ENCODE measurements at places on chromosomes 13 and 19. TPM values are rescaled to one million over a fixed set of nuclear protein-coding genes. Genes with fewer than 3 reads are reported as not detected.

GRCh38 chr13:22447132-22447886 is 733.5 kb upstream of the SGCG start:
- peaks cover 6% of the 10 kb centered on the region for H3K4me1 ChIP-seq
- no peaks in the 10 kb centered on the region for H3K36me3 ChIP-seq
- no peaks in the 10 kb centered on the region for H3K27me3 ChIP-seq
- peak; percentile 36 for DNase-seq

- DNase-seq, result no peak
- no peaks in the 10 kb centered on the region for H3K4me1 ChIP-seq
- H3K36me3 ChIP-seq, result no peaks in the 10 kb centered on the region
- no peak overlapping the region for H3K4me3 ChIP-seq
- H3K27me3 ChIP-seq, result no peaks in the 10 kb centered on the region
These were observed 183.5 kb downstream of the LIG4 start for GRCh38 chr13:108031865-108032264.

Gene PTPRH
- polyA plus RNA-seq, result 6.1 TPM

GRCh38 chr19:39415111-39416046 is 2.9 kb downstream of the PLEKHG2 start:
- H3K27me3 ChIP-seq, result no peaks in the 10 kb centered on the region
- peaks cover 11% of the 10 kb centered on the region for H3K4me1 ChIP-seq
- peak overlapping the region; percentile 94 for H3K27ac ChIP-seq
- DNase-seq, result no peak
- H3K4me3 ChIP-seq, result peak overlapping the region; percentile 97

GRCh38 chr13:109146912-109147647 is 517.7 kb downstream of the MYO16 start:
- no peak for DNase-seq
- H3K4me1 ChIP-seq, result no peaks in the 10 kb centered on the region
- H3K27me3 ChIP-seq, result peaks cover 9% of the 10 kb centered on the region
- no peak overlapping the region for H3K4me3 ChIP-seq
- H3K36me3 ChIP-seq, result no peaks in the 10 kb centered on the region

Gene METTL21C
- not detected for polyA plus RNA-seq

DNA sequence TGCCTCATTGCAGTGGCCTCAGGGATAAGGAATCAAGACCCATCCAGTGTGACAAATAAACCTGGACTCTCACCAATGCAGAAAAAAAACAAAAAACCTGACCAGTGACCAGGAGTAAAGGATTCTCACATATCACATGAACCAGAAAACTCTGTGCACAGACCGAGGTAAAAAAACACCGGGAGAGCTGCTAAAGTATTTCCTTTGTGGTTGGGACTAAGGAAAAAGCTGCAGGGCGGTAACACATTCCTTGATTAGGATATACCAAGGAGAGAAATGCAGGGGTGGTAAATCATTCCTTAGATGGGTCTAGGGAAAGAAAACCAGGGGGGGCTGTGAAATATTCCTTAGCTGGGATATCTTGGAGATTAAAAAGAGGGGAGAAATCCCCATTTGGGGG is 64.8 kb upstream of the ZNF85 start:
- H3K4me3 ChIP-seq, result no peak overlapping the region
- no peak overlapping the region for H3K27ac ChIP-seq
- no peaks in the 10 kb centered on the region for H3K36me3 ChIP-seq
- no peaks in the 10 kb centered on the region for H3K4me1 ChIP-seq
- H3K27me3 ChIP-seq, result no peaks in the 10 kb centered on the region

Gene C1QTNF9B
- polyA plus RNA-seq, result 3.1 TPM

DNA sequence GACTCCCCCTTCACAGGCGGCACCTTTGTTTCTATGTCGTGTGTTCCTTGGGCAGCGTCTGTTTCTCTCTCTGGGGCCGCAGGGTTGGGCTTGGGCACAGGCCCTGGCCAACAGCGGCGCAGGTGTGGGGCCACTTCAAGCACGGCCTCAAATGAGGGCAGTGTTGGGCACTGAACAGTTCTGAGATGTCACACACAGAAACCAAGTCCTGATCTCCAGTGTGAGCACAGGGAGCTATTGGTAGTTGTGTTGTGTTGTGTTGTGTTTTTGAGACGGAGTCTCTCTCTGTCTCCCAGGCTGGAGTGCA is 42.7 kb downstream of the GATAD2A start:
- no peak overlapping the region for H3K27ac ChIP-seq
- H3K4me1 ChIP-seq, result peaks cover 75% of the 10 kb centered on the region
- no peak for DNase-seq
- H3K36me3 ChIP-seq, result no peaks in the 10 kb centered on the region

DNA sequence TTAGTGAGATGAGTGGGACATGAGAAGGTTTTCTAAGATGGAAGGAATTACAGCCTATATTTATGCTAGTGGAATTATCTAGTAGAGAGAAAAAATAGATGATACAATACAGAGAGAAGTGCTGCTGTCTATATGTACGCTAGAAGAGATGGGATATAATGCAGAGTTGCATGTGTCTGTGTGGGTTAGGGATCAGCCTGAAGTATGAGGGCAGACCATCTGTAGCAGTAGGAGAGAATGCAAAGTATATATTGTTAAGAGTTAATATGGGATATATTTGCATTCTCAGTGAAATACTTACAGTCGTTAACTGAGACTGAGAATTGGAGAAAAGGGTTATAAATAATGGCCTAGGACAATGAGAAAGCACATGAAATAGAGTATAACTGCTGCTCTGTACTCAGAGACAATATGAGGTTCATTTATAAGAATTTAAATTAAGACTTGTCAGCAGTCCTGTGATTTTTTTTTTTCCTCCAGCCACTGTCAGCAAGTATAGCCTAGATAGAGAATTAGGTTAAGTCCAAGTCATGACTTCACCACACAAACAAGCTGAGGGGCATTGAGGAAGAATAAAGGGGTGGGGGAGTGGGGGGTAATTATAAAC is 77.8 kb downstream of the SLITRK1 start:
- no peaks in the 10 kb centered on the region for H3K36me3 ChIP-seq
- no peak overlapping the region for H3K27ac ChIP-seq
- no peaks in the 10 kb centered on the region for H3K4me1 ChIP-seq
